ENCODE measurements at places on chromosomes 3 and 15. TPM values are rescaled to one million over a fixed set of nuclear protein-coding genes. Genes with fewer than 3 reads are reported as not detected.

The P2RY12 gene
- polyA plus RNA-seq, result 62.7 TPM

The EXD1 gene
- not detected for polyA plus RNA-seq

The KLF15 gene
- 26.9 TPM for polyA plus RNA-seq

The CLEC3B gene
- 175 TPM for polyA plus RNA-seq

The GNAT1 gene
- polyA plus RNA-seq, result 0.72 TPM

The RETNLB gene
- not detected for polyA plus RNA-seq

The TTLL13 gene
- 0.51 TPM for polyA plus RNA-seq

The ZBED2 gene
- polyA plus RNA-seq, result not detected

The CHRNA3 gene
- polyA plus RNA-seq, result 6.6 TPM

The MEX3B gene
- 31.7 TPM for polyA plus RNA-seq

The P3H2 gene
- polyA plus RNA-seq, result 9.7 TPM

The POC1A gene
- 7.5 TPM for polyA plus RNA-seq

The RSL24D1 gene
- polyA plus RNA-seq, result 105 TPM

Measured in spinal cord (tissue), 10 donors.